NCI-H2171 treated with DMSO at 0.1 percent for 48 hours (cell line): ENCODE measurements at places on chromosomes 2 and 18.

- DNase-seq = no peak
These were observed 2.5 kb downstream of the RPIA start for GRCh38 chr2:88693911-88694414.

GRCh38 chr2:150681120-150681804 is 193.8 kb upstream of the RND3 start:
- DNase-seq = no peak

DNA sequence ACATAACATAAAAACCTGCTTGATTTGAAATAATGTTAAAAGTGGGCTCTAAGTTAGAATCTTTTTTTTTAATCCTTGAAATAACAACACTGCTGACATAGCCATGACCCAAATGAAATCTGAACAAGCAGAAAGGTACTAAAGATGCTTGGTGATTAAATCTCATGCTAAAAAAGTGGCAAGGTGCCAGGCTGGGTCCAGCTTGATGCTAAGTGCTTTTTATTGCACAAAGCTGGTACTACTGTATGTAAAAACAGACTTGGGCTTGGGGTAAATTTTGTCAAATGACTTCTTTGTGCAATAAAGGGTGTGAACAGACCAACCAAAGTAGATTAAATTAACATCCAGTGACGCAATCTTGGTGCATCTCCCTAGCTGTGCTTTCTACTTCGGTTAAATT is 13.4 kb downstream of the BCL11A start:
- peak; percentile 41 for DNase-seq

DNA sequence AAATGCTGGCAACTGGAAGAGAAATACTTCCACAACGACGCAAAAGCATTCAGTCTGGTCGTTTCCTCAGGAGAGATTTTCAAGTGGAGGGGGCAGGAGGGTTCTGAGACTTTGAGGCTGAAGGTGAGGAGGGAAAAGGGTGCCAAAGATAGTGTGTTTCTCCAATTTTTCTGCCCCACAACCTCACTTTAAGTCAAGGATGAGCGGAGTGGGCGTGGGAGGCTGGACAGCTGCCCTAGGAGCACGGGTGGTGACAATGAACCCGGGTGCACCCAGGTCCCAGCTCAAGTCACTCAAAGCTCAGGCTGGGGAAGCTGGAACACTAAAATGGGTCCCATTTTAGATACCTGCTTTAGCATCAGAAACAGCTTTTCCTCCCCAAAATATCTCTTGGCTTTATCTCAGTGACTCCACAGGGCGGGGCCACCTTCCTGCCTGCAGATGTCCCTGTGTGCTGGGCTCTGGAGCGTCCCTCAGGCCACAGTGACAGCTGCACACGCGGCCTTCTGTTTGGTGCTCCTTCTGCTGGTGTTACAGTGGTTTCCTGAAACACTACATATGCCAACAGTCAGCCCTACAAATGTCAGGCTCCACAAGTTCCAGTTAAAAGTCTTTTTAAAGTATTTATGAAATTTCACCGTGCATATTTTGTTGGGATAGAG is 1.4 kb upstream of the MBP start:
- DNase-seq = peak; percentile 1

GRCh38 chr2:102753563-102754159 is 8.2 kb upstream of the TMEM182 start:
- peak; percentile 61 for DNase-seq

GRCh38 chr18:7872569-7872968 is 305.5 kb downstream of the PTPRM start:
- DNase-seq = peak; percentile 5

DNA sequence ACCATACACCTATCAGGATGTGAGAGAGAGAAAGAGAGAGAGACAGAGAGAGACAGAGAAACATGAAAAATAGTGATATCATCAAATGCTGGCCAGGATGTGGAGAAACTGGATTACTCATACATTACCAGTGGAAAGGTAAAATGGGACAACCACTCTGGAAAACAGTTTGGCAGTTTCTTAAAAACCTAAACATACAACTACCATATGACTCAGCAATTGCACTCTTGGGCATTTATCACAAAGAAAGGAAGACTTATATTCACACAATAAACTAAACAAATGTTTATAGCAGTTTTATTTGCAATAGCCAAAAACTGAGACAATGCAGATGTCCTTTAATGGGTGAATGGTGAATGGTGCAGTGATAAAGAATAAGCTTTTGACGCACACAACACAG is 29.1 kb downstream of the SLC4A3 start:
- no peak for DNase-seq
